GM23338 (cell line): ENCODE measurements at places on chromosomes 4 and X.

DNA sequence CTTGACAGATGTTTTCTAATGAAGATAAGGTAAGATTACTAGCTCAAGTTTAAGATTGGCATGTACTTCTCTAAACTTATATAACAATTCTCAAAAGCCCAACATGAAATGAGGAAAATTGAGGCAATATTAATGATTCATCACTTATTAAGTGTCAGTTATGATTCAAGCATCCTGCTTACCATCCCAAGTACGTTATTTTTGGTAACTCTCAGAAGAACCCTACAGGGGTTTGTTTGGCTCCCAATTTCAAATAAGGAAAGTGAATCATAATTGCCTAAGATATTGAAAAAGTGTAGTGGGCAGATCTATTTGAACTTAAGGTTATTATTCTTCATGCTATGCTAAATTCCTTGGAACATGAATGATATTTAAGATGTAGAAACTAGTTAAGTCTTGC is 387.9 kb upstream of the TENM3 start:
- DNase-seq = no peak

DNA sequence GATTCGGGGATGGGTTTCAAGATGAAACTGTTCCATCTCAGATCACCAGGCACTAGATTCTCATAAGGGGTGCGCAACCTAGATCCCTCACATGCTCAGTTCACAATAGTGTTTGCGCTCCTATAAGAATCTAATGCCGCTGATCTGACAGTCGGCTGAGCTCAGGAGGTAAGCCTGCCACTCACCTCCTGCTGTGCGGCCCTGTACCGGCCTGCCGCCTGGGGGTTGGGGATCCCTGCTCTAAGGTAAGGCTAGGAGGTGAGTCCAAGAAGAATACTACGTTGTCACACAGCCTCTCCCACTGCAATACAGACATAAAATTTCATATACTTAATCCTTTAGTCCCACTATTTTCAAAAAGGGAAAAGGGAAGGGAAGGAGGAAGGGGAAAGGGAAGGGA is 213.4 kb upstream of the HCCS start:
- peak; percentile 27 for DNase-seq

- no peak for DNase-seq
Measured at GRCh38 chrX:111567542-111568255, 56.3 kb downstream of the SERTM2 start.

DNA sequence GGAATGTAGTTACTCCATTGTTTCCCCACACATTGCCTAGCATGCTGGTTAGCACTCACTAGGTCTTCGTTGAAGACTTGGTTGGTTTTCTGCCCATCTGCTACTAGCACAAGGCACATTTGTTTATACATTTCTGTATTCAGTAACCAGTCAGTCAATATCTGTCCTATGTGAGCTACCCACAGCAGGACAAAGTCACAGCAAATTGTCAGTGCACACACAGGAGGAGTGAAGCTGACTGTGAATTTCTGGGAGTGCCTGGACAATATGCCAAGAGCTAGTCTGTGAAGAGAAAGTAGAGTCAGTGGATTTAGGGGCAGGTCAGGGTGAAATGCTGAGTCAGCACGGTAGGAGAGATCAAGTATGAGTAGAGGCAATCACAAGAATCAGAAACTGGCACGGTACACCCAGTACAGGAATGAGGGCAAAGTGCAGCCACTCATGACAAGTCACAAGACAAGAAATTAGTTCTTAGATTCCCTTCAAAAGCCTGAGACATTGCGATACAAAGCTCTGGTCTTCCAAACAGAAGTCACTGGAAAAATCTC is 1049.8 kb upstream of the POU3F4 start:
- no peak for DNase-seq
